Kidney glomerular epithelial cell (primary cell): ENCODE measurements at places on chromosomes 16 and 17.
A peak's percentile ranks its signal among the peaks of the same experiment; 100 is the strongest.

DNA sequence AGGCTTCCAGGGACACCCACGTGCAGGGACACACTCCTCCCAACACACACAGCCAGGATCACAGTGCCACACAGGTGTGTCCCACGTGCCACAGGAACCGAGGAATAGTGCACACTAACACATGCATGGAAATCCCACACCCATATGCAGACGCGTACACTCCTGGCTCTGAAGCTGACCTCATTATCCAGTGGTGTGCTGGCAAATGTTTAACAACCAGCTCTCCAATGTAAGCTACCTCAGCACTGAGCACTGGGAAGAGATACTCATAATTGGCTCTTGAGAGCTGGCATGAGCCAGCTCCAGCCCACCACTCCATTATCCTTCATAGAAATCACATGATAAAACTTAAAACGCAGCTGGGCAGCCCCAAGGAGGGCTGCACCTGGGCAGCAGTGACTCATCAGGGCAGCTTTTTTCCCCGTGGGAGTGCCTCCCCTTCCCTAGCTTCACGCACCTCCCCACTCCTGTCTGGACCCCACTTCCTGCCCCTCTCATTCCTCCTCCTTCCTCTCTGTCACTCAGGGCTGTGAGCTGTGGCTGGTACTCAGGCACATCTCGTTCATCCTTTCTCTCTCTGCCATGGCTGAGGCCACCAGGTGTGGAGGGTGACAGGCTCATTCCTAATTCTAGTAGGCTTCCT, 14.9 kb upstream of the TBX21 start:
- peak; percentile 35 for DNase-seq

- DNase-seq, result no peak
These were observed 69.5 kb downstream of the JPH3 start for GRCh38 chr16:87671715-87672270.

DNA sequence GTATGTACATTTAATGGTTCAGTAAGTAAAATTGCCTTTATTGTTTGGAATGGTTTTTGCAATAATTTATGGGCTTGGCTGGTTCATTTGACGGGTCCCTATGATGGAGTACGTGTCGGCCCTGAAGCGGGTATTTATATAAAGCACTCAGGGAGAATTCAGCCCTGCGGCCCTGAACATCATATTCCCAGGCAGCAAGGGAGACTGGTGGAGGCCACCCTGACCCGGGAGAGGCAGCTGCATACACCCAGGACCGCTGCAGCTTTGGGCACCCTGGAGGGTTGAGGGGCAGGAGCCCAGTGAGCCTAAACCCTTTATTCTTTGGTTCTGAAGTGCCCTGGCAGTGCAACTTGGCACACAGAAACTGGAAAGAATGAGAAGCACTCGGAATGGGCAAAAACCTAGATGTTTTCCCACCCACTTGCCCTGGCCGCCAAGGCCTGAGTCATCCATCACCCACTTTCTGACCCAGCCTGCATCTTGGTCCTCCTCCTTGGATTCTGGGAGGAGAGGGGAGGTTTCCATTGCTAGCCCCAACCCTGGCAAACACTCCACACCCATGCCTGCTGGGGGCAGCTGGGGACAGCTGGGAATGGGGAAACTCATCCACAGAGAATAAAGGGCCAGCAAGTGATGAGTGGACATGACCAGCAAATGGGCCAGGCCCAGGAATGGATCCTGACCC, 162.2 kb upstream of the TNRC6C start:
- DNase-seq, result no peak

- no peak for DNase-seq
These were observed 81.2 kb upstream of the CACNG3 start for GRCh38 chr16:24174957-24175356.
